Fibroblast of skin of scalp (primary cell): ENCODE measurements at places on chromosomes 4 and X.
A peak's percentile ranks its signal among the peaks of the same experiment; 100 is the strongest.

- DNase-seq = no peak
Observed at GRCh38 chr4:129149906-129150305, 54.0 kb downstream of the C4orf33 start.

DNA sequence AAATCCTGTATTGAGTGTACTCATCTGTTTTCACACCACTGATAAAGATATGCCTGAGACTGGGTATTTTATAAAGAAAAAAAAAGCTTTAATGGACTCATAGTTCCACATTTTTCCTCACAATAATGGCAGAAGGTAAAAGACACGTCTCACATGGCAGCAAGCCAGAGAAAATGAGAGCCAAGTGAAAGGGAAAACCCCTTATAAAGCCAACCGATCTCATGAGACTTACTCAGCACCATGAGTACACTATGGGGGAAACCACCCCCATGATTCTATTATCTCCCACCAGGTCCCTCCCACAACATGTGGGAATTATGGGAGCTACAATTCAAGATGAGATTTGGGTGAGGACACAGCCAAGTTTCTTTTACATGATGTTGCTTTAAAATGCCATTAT lies 171.9 kb downstream of the GALNTL6 start:
- no peak for DNase-seq

DNA sequence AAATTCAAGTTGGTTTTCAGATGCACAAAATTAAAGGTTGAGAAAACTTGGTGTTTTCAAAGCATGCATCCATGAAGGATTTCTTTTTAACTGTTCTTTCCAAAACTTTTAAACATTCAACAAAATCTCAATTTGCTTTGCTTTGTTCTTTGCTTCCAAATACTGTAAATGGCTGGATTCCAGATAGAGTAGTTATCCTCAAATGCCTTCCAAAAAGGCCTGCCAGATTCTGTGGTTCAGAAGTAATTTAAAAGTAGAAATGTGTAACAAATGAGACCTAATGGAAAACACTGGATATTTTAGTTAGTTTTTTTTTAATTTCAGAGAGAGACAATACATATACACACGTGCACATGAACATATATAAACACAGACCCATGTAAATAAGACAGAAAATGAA lies 97.3 kb downstream of the NR3C2 start:
- DNase-seq = no peak

- DNase-seq = peak; percentile 28
Observed at GRCh38 chrX:114976292-114976691, 41.1 kb downstream of the IL13RA2 start.

- no peak for DNase-seq
Observed at GRCh38 chr4:184386271-184386781, 88.0 kb downstream of the IRF2 start.

DNA sequence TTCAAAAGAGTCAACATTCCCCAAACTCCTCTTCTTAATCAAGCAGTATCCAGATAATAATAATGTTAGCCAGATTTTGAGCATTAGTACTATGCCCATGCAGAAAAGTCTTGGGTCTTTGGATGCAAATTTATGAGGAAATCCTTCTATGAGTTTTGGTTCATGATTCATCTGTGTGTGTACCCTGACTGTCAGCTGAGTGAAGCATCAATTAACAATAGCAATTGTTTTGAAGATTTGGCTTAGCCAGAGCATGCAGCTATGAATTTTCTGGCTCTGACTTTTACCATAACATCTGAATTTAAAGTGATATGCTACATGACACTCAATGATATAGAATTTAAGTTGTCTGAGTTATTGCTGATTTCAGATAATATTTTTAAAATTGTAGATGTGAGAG lies 145.8 kb downstream of the KLHL4 start:
- DNase-seq = no peak

DNA sequence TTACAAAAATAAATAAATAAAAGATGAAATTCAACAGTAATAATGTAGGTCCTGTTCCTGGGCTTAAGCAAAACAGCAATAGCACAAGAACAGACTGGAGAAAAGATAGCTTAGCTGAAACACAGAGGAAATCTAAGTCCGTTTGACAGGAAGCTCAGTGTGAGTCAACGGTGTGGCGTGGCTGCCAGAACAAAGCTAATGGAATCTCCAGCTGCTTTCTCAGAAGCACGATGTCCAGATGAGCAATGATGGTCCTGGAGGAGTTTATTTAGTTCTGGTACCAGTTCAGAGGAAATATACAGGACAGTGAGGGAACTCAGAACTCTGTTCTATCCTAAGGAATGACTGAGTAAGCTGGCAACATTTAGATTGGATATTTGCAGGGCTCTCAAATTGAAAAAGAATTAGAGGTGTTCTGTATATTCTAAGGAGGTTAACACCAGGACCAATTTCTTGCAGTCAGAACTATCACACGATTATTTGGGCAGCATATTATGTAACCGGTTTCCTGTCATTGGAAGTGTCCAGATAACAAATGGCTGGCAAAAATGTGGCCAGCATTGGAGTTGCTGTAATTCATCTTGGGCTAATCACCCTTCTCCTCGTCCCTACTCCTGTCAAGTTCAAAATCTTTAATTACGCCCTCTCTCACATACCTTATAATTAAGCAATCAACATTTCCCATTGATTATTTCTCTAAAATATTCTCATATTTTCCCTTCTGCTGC lies 12.7 kb downstream of the GAB3 start:
- DNase-seq = peak; percentile 63

DNA sequence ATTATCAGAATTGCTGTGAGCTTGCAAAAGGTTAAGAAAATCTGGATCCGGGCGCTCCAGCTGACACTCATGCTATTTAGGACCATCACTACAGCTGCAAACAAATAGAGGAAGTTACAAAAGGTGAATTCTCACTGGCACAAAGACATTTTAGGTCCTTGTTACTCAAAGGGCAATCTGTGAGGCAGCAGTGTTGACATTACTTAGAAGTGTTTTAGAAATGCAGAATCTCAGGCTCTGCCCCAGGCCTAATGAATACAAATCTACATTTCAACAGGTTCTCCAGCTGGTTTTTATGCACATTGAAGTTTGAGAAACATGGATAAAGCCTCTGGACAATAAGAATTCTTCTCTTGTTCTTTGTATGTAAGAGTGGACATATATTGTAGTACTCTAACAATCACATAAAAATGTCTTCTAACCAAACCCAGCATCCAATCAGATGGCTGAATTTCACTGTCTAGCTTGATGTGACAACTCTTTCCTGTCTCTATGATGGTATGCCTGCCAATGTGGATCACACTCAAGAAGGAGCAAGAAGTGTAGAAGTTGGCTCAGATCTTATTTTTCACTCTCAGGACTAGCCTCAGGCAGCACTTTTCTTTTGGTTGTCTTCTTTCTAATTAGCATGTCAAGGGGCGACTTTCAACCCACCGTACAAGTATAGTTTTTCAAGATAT lies 18.8 kb downstream of the SLC7A11 start:
- no peak for DNase-seq

DNA sequence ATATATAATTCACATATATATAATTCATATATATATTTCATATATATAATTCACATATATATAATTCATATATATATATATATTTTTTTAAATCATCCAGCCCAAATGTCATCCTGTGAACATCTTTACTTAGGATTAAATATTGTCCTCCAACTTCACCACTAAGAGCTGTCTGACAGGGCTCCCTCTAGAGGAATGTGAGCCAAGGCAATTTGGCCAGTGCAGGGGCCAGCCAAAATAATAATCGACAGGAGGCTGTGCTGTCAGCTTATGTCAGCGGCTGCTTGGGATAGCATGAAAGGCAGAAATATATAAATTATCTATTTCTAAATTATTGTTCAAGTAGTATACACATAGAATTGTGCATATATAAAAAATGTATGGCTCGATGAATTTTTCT lies 29.5 kb downstream of the EGFL6 start:
- DNase-seq = peak; percentile 5

- DNase-seq = peak; percentile 19
Observed at GRCh38 chr4:22607382-22607781, 85.4 kb upstream of the GBA3 start.

DNA sequence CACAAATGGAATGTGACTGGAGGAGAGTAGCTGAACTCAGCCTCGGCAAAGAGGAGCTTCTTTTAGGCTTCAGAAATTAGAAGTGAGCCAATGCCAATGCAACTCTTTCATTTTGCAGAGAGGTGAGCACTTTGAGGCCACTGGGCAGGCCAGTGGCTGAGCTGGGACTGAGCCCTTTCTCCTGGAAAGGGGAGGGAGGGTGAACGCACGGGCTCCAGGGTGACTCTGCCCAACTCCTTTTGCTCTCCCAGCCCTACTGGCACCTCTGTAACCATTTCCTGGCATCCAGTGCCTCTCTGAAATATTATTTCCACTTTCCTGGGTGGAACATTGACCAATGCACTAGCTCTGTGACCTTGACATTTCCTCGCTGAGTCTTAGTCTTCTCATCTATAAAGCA lies 88.1 kb downstream of the SLC2A9 start:
- no peak for DNase-seq

- no peak for DNase-seq
Observed at GRCh38 chr4:31548021-31548420, 827.9 kb downstream of the PCDH7 start.

GRCh38 chrX:43008356-43008755 lies 230.4 kb upstream of the PPP1R2C start:
- DNase-seq = no peak

DNA sequence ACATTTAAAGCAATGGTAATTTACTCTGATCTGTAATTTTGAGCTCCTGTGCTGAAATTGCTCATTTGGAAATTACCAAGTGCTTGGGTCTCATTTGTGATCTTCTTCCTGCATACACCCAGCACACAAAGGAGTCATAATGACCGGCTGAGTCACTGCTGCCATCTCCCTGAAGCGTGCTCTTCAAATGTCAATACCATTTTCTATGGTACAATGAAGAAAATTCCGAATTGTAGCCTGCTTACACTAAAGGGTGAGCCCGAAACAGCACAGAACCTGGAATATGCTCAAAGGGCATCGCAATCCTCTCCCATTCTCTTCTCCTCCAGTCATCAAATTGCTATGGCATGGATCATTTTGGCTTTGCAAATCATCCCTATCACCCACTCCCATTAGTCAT lies 140.5 kb downstream of the GRIA3 start:
- DNase-seq = peak; percentile 20

DNA sequence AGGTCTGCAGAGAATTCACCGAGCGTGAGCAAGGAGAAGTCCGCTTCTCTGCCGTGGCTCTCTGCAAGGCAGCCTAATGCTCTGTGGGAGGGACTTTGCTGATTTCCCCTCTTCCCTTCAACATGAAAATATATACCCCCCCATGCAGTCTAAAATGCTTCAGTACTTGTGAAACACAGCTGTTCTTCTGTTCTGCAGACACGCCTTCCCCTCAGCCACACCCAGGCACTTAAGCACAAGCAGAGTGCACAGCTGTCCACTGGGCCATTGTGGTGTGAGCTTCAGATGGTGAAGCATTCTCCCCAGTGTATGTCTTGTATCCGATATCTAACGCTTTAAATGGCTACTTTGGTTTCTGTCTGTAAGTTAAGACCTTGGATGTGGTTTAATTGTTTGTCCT lies 11.3 kb downstream of the UCHL1 start:
- no peak for DNase-seq

- no peak for DNase-seq
Observed at GRCh38 chr4:85368932-85369331, 106.0 kb upstream of the ARHGAP24 start.

- DNase-seq = no peak
Observed at GRCh38 chrX:39643550-39643949, 454.2 kb downstream of the BCOR start.

GRCh38 chrX:151754047-151754429 lies 19.5 kb downstream of the CNGA2 start:
- DNase-seq = peak; percentile 79

DNA sequence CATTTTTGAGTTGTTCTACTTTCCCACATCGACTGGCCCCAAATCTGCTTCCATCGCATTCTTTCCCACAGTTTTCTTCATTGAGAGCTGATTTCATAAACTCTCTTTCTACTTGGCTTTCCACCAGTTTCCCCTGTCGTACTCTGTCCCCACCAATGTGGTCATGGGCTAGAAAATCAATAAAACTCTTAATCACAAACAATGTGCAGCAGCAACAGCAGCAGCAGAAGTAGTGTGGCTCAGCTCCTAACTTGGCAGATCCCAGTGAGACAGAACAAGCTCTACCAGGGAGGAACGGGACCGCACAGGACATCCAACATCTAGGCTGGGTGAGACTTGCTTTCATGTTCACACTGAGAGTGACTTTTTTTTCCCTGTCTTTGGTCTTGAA lies 3.1 kb upstream of the SETD7 start:
- no peak for DNase-seq
